Esophagus squamous epithelium (tissue), 5 donors: ENCODE measurements at places on chromosomes 4 and X.

GRCh38 chrX:37787423-37787869 is 7.6 kb downstream of the CYBB start:
- DNase-seq: no peak

DNA sequence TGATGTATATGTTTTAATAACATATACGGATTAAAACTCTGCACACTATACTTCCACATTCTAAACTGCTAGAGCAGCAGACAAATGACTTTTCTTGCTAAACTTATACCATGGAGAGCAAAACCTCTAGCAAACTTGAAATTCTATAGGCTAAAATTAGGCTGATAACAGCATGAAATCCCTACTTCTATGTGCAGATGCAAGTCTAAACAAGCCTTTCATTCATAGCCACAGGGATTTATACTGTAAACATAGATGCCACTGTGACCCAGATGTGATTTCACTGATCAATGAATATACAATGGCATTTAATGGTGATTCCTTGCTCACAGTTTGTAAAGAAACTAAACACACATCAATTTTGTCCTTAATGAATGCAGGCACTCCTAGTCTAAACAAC is 151.0 kb downstream of the ANTXR2 start:
- DNase-seq: no peak

DNA sequence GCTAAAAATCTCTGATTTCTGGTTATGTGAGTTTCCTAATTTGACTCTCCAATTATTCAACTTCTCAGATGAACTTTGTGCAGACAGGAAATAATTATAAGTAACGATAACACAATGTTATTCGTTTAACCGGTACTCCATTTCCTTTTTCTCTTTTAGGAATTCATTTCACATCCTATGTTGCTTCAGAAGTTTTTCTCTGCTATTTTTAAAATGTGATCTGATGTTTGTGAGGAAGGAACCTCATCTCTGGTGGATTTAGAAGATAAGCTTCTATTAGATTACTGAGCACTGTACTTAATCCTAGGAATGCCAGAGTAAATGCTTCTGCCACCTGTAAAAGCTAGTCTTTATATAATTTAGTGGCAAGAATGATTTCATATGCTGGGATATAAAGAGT is 116.0 kb upstream of the ETNPPL start:
- DNase-seq: no peak

- DNase-seq: no peak
Measured at GRCh38 chrX:20445109-20445508, 178.4 kb upstream of the RPS6KA3 start.

- DNase-seq: no peak
Measured at GRCh38 chrX:151697522-151697921, 2.3 kb downstream of the PRRG3 start.

DNA sequence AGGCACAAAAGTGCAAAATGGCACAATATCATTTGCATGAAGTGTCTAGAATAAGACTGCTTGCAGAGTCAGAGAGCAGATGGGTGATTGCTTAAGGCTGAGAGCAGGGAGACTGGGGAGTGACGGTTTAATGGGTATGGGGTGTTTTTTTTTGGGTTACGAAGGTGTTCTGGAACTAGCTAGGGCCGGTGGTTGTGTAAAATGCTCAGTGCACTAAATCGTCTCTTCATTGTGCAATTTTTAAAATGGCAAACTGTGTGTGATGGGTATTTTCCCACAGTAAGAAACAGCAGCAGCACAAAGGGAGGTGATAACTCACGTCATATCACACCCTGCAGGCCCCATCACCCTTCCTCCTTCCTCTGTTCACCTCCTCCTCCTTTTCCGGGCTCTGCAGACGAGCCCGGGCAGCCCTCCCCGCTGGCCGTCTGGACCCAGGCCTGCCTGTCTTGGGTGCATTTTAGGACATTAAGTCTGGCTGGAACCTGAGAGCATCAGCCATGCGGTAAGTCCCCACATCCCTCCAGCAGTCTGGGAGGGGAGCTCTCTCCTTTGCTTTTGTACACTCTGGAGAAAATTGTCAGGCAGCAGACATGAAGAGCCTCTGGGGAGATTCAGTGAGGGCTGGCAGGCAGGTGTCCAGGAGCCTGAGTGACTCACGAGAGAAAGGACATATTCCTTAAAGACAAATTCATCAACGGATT is 42.7 kb downstream of the ASMT start:
- DNase-seq: no peak

DNA sequence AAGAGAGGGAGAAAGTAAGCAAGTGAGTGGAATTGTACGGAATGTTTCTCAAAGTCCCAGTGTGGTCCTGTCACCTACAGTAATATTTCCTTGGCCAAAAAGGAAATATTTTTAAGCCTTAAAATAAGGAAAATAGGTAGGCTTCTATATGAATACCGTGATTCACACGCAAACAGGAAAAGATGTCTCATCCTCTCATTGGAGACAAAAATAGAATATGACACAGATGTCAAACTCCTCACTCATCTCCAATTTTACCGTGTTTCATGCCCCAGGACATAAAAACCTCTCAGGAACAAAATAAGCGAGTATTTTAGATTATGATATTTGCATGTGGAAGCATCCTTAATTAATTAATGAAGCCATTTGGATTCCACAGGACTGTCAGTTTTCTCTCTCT is 1269.5 kb downstream of the RAPGEF2 start:
- DNase-seq: no peak

GRCh38 chr4:148649652-148650331 is 207.6 kb upstream of the NR3C2 start:
- DNase-seq: no peak

GRCh38 chrX:15475021-15475420 is 18.1 kb downstream of the PIR start:
- no peak for DNase-seq

DNA sequence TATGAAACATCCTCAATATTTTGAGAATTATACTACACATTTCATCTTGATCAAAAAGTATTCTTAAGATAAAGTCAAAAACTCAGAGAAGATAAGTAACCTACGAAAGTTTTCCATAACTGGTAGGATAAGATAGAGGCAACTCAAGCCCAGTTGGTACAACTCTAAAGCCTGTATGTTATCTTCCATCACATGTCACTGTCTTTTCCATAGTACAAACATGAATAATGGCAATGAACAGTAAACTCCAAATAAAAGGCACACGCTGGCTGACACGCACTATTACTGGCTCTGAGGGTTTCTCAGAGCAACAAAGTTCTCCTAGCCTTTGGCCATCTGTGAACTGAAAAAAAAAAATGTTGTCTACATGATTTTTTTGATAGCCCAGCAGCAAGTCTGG is 27.2 kb downstream of the LIN54 start:
- no peak for DNase-seq

GRCh38 chr4:178136736-178137345 is 694.6 kb upstream of the AGA start:
- no peak for DNase-seq

GRCh38 chrX:152725409-152725808 is 8.1 kb downstream of the CSAG1 start:
- no peak for DNase-seq

- DNase-seq: no peak
Measured at GRCh38 chr4:169583563-169583962, 28.8 kb downstream of the NEK1 start.

DNA sequence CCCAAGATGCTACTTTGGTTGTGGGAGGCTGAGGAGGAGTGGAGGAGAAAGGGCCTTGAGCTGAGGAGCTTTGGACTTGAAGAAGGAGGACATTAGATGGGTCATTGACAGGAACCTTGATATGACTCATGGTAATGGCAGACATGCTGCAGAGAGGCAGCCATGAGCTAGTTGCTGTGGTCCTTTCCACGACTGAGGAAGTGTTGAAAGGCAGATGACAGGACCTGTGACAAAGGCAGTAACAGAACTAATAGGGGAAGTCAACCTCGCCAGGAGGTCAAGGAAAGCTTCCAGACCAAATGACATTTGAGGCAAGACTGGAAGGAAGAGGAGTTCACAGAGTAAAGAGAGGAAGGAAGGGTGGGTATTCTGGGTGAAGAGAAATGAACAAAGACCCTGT is 7.6 kb upstream of the XPNPEP2 start:
- no peak for DNase-seq

DNA sequence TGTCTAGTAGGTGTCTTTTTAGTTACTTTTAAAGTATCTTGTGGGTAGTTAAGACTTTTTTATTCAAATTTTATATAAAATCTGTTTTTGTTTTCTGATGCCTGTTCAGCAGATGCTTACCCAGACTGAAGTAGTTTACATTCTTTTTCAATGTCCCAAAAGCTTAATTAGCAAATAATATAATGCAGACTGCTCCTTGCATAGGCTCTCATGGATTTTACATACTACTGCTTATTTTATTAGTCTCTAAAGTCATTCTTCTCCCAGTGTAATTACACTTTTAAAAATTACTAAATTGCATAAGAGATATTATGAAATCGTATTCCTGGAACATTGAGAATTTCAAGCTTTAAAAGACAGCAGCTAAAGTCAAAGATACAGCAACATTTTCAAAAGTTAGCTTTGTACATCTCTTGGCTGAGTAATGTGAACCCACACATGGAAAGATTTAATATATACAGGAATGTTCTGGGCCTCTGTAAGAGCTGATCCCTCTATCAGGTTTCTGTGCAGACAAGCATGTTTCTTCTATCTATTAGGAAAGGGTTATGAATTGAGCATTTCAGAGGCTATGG is 148.4 kb upstream of the SPRY1 start:
- DNase-seq: no peak

DNA sequence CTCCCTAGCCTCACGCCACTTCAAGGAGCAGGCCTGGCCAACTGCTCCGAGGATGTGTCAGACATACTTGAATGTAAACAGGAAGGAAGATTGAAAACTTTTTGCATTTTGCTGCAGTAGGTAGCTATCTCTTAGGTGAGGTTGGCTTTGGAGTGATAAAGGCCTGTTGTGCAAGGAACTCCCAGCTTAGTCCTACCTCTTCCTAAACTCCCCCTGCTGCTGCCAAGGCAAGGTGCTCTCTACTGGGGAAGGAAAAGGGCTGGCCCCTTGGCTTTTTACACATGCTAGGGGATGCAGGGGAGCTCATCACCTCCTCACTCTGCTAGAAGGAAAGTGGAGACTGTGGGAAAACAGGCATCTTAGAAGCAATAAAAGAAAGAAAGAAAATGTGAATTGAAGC is 10.7 kb upstream of the BRS3 start:
- DNase-seq: no peak

- no peak for DNase-seq
Measured at GRCh38 chrX:37753384-37753783, 26.5 kb upstream of the CYBB start.

GRCh38 chrX:118502161-118502789 is 6.7 kb downstream of the DOCK11 start:
- DNase-seq: no peak

DNA sequence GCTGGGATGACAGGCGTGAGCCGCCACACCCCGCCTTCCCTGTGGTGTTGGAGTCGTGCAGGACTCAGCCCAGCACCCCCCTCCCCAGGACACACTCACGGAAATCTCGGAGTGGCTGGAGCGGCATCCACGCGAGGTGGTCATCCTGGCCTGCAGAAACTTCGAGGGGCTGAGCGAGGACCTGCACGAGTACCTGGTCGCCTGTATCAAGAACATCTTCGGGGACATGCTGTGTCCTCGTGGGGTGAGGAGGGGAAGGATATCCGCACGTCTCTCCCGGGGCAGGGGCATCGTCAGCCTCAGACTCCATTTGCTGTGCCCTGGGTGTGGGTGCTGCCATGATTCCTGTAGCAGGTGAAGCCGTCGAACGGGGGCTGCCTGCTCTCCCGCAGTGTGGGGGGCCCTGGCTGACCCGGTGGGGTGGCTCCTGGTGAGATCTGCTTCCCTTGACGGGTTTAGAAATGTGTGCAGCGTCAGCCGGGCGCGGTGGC is 10.3 kb downstream of the PLCXD1 start:
- no peak for DNase-seq

- DNase-seq: no peak
Measured at GRCh38 chr4:17273047-17273446, 238.8 kb downstream of the QDPR start.

DNA sequence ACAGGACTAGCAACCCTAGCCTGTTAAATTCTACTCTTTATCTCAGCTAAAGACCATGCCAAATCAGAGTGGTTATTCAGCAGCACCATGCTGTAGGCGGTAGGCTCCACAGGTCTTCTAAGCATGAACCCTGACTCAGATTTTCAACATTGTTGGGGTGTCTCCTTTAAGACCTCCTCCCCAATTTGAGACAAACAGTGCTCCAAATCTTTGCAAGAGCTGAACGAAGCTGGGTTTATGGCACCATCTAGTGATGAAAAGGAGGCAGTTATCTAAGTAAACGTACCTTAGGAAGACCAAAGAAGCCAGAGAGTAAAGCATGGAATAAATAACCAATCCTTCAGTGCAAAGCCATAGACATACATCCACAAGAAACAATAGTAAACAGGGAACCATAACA is 334.5 kb upstream of the SLC7A11 start:
- DNase-seq: no peak

- DNase-seq: no peak
Measured at GRCh38 chr4:140242357-140243277, 88.6 kb upstream of the MAML3 start.

DNA sequence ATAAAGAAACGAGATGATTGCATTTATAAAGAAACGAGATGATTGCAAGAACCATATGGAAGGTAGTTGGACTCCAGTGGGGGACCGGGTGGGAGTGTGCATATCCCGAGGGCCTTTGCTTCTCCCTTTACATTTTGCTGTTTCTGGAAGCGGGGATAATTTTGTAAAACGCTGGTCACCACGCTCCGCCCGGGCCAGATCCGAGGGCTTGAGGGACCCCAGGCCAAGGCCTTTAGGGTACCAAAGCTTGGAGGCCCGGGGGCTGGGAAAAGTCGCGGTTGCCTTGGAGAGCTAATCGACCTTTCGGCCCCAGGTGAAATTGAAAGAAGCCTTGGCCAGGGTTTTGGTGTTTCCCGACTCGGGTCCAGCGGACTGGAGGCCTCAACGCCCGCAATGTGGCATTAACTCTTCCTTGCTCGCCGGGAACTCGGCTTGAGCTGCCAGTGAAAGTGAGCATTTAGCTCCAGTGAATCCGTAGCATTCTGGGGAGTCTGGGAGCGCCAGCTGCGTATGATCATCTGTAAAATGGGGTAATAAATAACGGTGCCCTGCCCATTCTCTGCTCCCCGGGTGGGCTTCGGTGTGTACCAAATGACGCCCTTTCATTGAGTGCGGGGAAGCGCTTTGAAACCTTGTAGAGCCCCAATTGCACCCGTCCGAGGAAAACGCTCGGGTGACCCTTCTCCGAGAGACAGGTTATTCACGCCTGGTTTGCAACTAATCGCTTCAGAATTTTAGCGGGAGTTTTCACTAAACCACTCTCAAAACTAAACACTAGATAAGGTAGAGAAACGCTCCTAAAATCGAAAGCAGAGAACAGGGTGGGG is 4.5 kb downstream of the NKX3-2 start:
- no peak for DNase-seq

DNA sequence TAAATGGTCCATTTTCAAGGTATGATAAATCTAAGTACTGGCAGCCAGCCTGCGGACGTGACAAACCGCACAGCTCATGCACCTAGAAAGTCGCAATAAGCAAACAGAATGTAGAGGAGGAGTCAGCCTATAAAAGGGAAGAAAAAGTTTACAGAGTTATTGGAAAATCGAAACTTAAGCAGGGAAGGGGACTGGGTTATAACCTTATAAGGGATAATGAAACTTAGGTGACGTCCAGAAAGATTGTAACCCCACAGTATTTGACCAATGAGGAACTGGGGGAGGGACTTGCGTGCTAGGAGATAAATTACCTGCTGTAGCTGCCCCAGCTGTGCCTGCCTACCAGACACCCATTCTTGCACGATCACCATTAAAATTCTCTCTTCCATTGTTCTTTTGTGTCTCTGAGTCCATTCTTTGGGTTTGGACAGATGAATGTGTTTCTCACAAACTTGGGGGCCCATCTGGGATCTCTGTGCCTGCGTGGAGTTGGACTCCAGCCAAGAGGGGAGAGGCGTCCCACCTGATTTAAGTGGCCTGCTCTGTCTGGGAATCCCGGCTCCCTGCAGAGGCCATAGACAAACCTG is 61.0 kb downstream of the ZCCHC12 start:
- no peak for DNase-seq
